ENCODE measurements at places on chromosomes 3 and 15.

DNA sequence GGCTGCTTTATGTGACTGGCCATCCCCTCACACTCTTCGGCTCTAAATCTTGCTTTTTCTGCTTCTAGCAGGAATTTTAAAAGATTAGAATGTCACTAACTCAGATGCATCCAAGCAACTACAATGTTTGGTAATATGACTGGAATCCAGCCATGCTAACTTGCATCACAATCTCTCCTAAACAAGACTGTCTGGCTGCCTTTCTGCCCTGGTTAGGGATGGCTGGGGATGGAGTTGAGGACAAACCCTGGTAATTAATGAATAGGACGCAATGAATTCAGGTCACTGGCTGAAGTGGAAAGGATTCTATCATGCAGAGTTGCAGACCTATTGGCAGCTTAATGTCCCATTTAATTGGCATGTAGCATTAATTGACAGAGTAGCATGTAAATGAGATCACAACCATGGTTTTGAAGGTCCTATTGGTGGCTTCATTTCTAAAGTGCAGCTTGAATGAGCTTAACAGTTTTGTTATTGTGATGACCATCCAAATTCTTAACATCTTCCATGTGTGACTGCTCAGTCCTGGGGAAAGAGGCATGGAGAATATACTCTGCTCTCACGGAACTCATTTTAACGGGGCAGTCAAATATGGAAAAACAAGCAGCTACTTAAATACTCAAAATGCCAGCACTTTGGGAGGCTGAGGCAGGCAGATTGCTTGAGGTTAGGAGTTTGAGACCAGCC, 21.7 kb downstream of the NMNAT3 start:
- no peak for DNase-seq

DNA sequence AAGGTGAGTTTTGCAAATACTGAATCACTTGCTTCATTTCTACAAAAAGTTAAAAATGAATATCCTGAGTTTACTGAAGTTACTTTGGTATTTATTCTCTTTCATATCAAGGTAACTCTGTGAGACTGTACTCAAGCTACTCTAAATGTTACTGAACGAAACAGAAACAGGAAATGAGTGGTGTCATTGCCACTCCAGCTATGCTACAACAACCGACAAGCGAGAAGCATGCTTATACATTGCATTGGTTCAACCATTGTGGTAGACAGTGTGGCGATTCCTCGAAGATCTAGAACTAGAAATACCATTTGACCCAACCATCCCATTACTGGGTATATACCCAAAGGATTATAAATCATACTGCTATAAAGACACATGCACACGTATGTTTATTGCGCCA, 313.2 kb upstream of the THBS1 start:
- DNase-seq: no peak

- no peak for DNase-seq
Observed at GRCh38 chr3:62873761-62874710, 1.2 kb downstream of the CADPS start.

DNA sequence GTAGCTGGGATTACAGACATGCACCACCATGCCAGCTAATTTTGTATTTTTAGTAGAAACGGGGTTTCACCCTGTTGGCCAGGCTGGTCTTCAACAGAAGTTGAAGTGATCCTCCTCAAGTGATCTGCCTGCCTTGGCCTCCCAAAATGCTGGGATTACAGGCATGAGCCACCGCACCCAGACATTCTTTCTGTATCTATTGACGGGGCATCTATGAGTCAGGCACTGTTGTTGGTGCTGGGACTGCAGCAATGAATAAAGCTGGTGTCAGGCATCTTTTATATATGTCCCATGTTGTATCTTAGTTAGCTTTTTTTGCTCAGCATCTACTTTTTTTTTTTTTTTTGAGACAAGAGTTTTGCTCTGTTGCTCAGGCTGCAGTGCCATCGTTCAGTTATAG, 47.6 kb upstream of the ULK4 start:
- DNase-seq: no peak

GRCh38 chr3:6921066-6921465, 60.2 kb downstream of the GRM7 start:
- no peak for DNase-seq

DNA sequence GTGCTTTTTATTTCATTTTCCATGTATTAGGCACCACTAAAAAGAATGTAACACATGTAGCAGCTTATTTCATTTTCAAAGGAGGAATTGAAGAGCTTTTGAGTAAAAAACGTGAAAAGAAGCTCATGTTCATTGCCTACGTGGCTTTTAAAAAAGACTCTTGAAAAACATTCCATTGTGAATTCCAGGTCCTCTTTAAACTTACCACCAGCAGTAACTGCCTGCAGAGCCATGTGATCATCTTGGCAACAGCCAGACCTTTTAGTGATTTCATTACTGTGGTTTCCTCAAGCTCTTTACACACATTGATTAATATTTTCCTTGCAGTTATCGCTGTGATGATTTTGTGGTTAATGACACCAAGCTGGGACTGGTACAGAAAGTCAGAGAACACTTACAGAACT, 43.8 kb upstream of the FBXL22 start:
- no peak for DNase-seq

DNA sequence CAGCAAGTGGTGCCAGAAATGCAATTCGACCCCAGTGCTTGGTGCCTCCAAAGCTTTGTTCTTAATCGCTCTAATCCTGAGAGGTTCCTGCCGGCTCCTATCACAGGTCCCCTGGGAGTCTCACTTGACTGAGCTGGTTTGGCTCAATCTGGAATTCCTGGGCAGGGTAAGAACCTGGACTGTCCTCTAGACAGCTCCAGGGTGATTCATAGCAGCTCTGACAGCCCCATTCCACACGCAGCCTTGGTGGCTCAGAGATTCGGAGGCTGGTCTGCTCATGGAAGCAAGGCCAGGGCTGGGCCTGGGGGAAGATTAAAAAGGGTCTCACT, 37.9 kb downstream of the MYO5C start:
- DNase-seq: no peak

DNA sequence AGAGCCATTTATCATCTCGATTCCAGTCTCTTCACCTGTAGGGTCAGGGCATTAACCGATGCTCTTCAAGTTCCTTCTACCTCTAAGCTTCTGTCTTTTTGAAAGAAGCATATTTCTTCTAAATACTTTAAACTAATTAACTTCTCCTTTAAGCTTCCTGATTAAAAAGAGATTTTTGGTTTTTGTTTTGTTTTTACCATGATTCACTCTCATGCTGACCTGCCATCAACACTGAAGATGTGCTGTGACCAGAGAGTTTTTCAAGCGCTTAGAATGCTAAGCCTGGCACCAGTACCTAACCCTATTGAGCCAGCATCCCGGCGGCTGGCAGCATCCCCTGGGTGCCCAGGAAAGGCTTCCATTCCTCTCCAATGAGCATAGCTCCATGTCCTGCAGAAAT, 89.3 kb downstream of the FOXP1 start:
- DNase-seq: no peak

DNA sequence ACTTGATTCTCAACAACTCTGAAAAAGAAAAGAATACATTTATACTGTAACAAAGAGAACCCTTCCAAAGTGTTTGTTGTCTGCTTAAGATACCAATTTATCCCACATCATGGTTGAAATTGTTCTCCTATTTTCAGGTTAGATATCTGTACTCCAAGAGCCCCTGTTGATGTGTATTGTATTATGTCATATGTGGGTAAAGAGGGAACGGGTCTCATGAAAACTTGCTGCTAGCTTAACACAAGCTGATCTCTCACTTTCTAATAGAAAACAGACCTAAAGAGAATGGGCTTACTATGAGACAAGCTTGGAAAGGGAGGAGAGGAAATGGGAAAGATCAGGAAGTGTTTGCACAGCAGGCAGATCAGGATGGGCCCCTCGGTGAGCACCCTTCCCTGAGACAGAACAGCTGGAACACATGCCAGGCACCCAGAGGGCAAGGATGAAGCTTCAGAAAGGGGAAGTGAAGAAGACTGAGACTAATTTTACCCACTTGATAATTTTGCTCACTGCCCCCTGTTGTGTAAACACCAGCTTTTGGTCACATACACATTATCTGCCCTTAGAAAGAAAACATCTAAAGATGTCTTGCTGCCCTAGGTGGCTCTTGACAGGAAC, 747.9 kb upstream of the CCDC54 start:
- DNase-seq: no peak

- no peak for DNase-seq
Observed at GRCh38 chr15:71124937-71125790, 9.9 kb downstream of the THSD4 start.

GRCh38 chr3:45597581-45597980, 3.0 kb downstream of the LIMD1 start:
- no peak for DNase-seq

DNA sequence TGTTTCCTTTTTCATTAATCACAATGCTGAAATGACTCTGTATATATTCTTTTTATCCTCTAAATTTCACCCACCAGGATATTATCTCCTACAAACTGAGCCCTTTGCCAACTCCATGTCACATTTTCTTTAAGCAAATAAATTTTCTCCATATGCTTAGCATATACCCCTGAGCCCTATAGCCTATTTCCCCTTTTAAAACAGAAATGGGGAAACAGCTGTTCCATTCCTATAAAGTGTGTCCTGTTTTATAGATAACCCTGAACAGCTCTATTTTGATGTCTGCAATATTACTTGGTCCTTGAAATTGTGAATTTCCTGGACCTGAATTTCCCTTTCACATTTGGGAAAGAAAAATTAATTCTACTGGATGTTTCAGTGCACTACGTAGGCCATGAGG, 15.6 kb upstream of the FILIP1L start:
- no peak for DNase-seq

- DNase-seq: no peak
Observed at GRCh38 chr3:138051947-138052802, 42.2 kb downstream of the CLDN18 start.

DNA sequence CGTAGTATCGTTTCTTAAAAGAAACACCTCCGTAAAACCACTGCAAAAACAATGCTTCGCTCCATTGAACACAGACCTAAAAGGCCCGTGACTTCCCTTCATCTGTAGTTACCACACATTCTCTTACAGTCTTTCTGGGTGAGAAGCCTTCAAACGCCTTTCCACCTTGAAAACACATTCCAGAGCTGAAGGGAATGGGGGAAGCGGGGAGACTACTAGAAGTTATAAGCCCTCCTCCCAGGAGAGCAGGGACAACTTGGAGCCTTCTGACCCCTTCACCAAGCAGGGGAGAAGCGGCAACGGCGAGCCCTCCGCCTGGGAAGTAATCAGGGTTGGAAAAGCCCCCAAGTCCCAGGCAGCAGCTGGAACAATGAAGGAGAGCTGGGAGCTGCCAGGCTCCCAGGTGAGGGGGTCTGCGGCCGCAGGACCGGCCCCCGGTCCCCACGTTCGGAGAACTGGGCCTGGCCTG, 461 bp downstream of the SECISBP2L start:
- DNase-seq: no peak

GRCh38 chr15:36066757-36067156, 512.7 kb upstream of the CDIN1 start:
- DNase-seq: no peak

DNA sequence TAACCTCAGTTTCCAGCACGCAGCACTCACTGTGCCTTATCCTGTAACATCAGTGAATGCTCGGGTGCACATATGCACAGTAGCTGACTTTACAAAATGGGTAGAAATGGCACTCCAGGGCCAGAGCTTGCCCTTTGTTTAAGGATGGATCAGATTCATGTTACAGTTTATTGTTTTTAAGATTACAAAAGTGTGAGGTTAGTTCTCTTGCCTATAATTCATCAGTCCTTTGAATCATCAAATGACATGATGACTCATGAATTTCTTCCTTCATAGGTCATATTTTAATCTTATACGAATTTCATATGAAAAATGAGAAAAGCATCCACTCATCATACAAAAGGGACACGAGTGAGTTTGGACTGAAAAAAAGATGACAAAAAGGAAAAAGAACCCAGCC, 545.3 kb downstream of the GBE1 start:
- DNase-seq: no peak

GRCh38 chr3:53715815-53716483, 130.3 kb downstream of the CHDH start:
- DNase-seq: no peak

DNA sequence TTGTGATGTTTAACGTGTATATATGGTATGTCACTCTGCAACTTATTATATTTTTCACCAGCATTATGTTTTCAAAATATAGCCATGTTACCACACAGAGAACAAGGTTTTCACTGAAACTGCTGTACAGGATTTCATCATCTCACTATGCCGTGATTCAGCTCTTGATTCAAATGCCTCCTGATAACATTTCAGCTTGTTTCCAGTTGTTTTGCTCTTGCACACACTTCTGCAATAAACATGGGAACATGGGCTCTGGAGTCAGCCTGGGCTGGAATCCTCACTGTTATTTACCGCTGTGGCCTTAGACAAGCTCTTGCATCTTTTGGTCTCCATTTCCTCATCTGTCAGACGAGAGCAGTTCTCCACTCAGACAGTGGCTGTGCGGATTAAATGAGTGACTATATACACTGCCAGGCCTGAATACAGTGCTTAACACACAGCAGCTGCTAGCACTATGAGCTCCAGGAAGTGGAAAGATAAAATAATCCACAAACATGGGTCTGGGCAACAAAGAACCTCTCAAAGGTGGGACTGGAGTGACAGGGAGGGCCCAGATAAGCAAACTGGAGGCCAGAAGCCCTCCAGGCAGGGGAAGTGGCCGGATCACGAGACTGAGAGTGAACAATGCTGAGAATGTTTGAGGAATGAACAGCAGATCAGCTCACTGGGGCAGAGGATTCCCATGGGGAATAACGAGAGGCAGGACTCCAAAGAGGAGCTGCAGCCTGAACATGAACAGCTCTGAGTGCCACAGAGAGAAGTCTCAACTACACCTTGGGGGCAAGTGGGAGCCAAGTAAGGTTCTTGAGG, 17.7 kb downstream of the NTRK3 start:
- DNase-seq: no peak

- DNase-seq: no peak
Observed at GRCh38 chr3:149657321-149657925, 402 bp downstream of the WWTR1 start.

- no peak for DNase-seq
Observed at GRCh38 chr15:31488437-31489204, 162.0 kb downstream of the KLF13 start.

DNA sequence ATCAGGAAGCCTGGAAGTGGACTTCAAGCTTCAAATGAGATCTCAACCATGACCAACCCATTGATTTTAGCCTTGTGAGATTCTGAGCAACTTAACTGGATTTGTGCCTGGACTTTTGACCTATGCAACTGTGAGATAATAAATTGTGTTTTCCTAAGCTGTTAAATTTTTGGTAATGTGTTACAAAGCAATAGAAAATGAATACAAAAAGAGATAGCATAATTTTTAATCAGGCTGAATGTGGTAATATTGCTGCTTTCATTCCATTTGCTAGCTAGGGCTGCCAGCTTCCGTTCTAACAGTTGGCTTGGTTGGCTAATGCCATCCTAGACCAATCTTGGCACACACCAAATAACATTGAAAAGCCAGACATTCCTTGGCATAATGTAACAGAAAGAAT, 12.2 kb downstream of the PROS1 start:
- no peak for DNase-seq

- DNase-seq: no peak
Observed at GRCh38 chr3:149765762-149766334, 13.6 kb upstream of the COMMD2 start.

DNA sequence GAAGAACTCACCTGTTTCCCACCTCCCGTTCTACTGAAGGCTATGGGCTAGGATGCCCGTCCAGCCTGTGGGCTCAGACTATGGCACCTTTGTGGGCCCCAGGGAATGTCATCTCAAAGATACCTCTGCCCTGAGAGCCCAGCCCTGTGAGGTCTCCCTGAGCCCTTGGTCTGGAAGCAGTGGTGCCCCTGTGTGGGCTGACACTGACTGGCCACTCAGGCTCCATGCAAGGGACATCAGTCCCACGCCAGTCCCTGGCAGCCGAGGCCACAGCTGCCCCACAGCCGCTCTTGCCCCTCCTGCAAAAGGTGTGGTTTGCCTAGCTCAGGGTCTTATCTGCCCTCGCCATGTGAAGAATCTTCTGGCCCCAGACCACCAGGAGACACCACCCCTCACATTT, 106.9 kb downstream of the KLF13 start:
- DNase-seq: no peak

Data from stimulated activated CD8-positive, alpha-beta memory T cell treated with anti-CD3 and anti-CD28 coated beads, Interleukin-2, amount 100 ng/mL, for 1 hour (primary cell).